ENCODE measurements at places on chromosomes 2 and 18.

GRCh38 chr2:217994776-217995274, 8.0 kb downstream of the TNS1 start:
- no peak for DNase-seq

GRCh38 chr2:140234116-140234515, 1453.9 kb upstream of the NXPH2 start:
- no peak for DNase-seq

GRCh38 chr2:85878719-85879370, 9.9 kb downstream of the ST3GAL5 start:
- DNase-seq = no peak

GRCh38 chr2:238108423-238109183, 8.5 kb downstream of the ESPNL start:
- DNase-seq = no peak

GRCh38 chr2:132774189-132774588, 104.2 kb upstream of the LYPD1 start:
- no peak for DNase-seq

GRCh38 chr2:199509403-199509802, 51.7 kb upstream of the SATB2 start:
- no peak for DNase-seq

- no peak for DNase-seq
These were observed 387.2 kb upstream of the DCC start for GRCh38 chr18:51952844-51953243.

DNA sequence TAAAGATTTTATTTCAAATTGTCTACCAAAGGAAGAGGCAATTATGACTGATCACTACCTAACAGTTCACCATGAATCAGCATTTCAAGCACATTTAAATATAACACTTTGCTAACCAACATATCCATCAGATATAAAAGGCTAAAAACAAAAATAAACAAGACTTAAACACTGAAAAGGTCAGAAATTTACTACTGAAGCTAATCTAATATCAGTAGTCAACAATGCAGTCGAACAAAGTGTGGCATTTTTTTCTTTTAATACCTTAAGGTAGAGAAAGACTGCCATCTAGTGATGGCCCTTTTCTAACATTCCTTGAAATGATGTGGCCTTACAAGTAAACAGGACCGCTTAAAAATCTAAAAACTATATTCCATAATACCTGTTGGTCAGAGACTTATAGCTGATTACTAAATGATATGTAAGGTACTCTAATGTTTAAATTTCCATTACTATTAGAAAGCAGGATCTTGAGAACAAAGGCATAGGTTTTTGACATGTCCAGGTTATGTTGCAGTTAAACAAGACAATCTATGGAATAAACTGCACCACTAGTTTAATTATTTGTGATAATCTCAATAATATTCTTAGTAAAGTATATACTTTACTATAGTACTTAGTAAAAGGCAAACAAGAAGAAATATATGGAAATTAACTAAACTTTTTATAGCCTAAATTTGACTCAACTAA, 80.0 kb downstream of the EXOC6B start:
- DNase-seq = no peak

- DNase-seq = no peak
These were observed 54.4 kb upstream of the ZNF397 start for GRCh38 chr18:35186291-35187034.

- no peak for DNase-seq
These were observed 212.9 kb downstream of the PTGR3 start for GRCh38 chr18:74996055-74996454.

Measured in stimulated activated CD4-positive, alpha-beta T cell treated with anti-CD3 and anti-CD28 coated beads, Interleukin-1b, Interleukin-23, amount 100 ng/mL, for 1 hour (primary cell).